ENCODE measurements at places on chromosomes 2 and 18.

- no peak for DNase-seq
These were observed 48.9 kb downstream of the LAMA3 start for GRCh38 chr18:23738151-23738550.

DNA sequence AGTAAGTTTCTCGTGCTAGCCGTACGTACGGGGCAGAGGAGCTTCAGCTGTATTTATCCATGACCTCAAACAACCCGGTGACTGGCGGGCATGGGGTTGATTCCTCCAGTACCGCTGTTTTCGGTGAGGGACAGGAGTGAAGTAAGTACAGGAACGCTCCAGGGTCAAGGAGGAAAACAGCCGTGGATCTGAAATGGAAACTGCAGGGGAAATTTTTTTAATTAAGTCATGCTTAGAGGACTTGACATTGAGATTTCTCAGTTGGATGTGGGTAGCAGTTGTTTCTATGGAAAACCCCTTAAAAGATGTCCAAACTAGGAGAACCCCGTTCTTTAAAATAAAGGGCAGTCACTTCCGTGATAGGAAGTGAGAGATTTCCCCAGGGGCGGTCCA lies 1.2 kb downstream of the RAB12 start:
- DNase-seq = no peak

- DNase-seq = no peak
These were observed 73.6 kb downstream of the SPRED2 start for GRCh38 chr2:65358678-65359400.

DNA sequence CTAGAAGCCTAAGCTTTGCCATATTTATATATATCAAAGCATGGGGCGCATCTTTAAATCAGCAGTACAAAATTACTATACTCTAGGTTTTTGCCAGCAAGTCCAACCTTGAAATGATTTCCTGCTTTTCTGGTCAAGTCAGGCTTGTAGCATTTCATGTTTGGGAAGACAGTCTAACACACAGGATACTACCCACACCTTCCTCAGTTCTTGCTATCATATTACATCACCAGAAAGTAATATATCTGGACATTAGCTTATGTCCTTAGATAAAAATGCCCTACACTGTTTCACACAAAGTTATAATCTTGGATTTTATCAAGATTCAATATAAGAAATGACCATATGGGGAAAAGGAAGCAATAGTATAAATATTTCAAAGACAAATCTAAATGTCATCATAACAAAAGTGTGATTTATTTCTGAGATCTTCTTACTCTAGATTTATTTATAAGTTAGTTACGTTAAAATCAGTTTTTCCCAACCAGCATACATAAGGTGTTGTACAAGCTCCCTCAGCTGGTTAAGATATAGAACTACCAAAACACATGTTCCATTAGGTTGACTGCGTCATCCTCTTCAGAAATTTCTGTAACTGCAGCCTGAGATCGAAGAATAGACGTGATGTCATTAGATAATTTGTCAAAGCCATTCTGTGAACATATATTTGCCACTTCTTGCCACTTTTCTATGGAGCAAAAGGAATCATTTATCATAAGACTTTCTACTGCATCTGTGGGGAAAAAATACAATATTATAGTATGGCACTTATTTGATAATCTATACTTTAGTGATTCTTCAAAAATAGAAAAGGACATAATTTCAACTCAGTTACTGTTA lies 56.6 kb downstream of the CLHC1 start:
- DNase-seq = no peak

GRCh38 chr18:5973099-5973498 lies 77.8 kb upstream of the TMEM200C start:
- no peak for DNase-seq

- no peak for DNase-seq
These were observed 118.7 kb downstream of the KLHL29 start for GRCh38 chr2:23503682-23504081.

- DNase-seq = no peak
These were observed 21.7 kb downstream of the CLASP1 start for GRCh38 chr2:121627525-121628050.

DNA sequence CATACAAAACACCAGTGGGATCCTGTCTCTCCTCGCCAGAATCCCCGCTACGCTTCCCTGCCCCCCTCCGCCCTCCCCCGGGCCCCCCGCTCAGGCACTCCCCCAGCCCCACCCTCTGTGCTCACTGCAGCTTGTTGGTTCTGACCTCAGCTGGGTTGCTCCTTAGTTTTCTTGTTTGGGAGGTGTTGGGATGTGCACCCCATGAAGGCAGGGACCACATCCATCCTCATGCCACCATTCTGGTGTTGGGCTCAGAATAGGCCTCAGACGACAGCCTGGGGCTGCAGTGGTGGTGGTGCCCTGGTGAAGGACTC lies 4.6 kb downstream of the SNED1 start:
- no peak for DNase-seq

- DNase-seq = no peak
These were observed 277.0 kb upstream of the SESTD1 start for GRCh38 chr2:179541586-179541985.

GRCh38 chr2:43478412-43479086 lies 117.3 kb downstream of the THADA start:
- DNase-seq = no peak

DNA sequence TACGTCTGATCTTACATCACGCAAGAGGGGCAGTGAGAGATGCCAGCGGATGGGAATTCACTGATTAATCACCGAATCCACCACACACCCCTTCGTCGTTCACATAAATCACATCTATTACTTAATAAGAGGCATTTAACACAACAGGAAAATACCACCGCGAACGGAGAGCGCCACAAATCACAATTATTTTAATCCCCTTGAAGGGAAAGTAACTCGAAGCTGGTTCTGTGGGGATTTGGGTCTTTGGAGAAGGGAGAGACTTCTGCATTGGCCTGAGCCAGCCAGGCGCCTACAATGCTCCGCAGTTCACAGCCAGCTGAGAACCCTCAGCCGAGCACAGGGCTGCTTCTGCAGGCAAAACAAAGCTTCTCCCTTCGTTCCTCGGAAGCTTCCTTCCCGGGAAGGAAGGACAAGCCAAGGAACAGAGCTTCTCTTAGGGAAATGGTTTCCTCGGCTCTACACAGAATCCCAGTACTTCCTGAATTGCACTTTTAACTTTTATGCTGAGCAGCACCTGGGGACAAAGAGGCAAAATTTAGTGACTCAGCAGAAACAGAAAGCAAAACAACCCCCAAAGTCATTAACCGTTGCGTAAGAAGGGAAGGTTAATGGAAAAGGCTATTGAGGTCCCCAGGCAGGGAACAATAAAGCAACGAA lies at the start of gene LRP1B:
Gene LRP1B (minus strand): TSS at position 7 of the 660 bp plus-strand sequence. CDS start 287 bp downstream, outside the sequence.
- DNase-seq = no peak

DNA sequence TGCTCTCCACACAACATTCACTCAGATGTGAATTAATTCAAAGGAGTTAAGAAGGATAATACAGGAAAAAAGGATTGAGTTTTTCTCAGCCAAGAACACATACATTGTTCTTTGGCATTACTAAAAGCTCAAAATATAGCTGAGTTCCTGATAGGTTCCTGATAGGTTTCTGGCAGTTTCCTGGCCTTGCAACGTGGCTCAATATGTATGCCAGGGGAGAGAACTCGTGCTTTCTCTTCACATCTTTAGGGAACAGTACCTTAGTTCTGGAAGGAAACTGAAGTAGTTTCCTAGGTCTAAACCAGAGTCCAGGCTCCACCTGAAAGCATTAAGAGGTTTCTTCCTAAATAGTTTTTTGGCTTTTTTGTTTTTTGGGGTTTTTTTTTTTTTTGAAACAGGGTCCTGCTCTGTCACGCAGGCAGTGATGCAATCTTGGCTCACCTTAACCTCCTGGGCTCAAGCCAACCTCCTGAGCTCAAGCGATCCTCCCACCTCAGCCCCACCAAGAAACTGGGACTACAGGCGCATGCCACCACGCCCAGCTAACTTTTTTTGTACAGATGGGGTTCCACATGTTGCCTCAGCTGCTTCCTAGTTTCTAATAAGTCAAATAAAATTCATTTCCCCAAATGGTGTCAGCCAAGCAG lies 42.8 kb downstream of the ESCO1 start:
- no peak for DNase-seq

DNA sequence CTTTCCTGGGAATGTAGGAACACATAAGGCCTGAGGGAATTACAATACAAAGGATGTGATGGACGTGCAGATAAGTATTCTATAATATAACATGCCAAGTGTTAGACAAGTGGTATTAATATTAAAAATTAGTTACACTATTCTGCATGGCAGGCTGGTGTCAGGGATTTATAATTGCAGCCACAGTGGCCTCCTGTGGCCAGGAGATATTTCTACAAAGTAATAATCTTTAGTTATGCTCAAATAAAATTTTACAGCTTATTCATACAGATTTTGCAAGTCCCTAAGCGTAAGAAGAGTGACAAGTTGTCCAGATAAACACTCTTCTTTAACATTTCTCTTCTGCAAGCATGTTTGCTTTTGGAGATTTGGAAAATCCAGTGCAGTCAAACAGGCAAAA lies 90.4 kb upstream of the CBLN2 start:
- no peak for DNase-seq

DNA sequence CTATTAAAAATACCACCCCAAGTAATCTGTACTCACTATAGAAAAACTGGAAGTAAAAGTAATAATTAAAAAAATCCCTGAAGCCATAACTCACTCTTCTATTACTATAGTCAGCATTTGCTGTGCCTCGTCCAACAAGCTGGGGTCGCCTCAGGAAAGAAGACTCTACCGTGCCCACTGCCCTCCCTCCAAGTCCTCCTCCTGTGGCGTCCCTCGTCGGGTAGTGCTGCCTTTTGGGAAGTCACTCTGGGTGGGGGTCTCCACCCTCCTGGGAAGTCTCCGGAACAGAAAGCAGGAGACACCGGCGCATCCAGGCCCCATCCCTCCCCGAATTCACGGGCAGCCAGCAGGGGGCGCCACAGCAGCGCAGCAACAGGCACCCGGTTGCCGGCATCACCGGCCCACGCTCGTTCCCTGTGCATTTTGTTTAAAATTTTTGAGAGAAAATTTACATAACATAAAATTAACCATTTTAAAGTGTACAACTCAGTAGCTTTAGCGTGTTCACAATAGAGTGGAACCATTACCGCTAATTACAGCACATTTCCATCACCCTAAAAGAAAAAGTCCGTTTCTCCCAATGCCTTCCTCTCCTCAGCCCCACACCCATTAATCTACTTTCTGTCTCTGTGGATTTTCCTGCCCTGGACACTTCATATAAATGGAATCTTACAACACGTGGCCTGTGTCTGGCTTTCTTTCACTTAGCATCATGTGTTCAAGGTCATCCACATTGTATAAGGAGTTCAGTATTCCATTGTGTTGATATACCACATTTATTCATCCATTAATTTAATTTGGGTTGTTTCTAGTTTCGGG lies 62.2 kb downstream of the ADNP2 start:
- peak; percentile 24 for DNase-seq

- DNase-seq = no peak
These were observed 65.7 kb downstream of the RRM2 start for GRCh38 chr2:10188211-10188610.

DNA sequence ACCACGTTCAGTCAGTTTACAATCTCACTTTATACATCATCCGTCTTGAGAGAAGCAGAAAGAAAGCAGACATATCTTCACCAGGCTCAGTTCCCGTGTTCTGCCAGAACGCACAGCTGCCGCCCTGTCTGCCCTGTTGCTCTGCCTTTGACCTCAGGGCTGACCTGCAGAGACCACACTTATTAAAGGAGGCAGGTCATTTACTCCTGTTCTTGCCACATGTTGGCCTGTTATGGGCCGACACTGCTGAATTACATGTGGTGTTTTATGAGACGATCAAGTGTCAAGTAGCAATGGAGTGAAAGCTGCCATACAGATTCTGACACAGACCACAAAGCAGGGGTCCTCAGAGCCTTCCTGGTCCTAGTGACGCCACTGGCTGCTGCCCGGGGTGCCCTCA lies 232.2 kb downstream of the TTC32 start:
- no peak for DNase-seq

GRCh38 chr2:161814008-161814660 lies 189.9 kb downstream of the SLC4A10 start:
- DNase-seq = no peak

GRCh38 chr2:109427661-109428091 lies 186.1 kb downstream of the SEPTIN10 start:
- no peak for DNase-seq

GRCh38 chr2:18800240-18800971 lies 211.0 kb upstream of the NT5C1B start:
- DNase-seq = no peak

DNA sequence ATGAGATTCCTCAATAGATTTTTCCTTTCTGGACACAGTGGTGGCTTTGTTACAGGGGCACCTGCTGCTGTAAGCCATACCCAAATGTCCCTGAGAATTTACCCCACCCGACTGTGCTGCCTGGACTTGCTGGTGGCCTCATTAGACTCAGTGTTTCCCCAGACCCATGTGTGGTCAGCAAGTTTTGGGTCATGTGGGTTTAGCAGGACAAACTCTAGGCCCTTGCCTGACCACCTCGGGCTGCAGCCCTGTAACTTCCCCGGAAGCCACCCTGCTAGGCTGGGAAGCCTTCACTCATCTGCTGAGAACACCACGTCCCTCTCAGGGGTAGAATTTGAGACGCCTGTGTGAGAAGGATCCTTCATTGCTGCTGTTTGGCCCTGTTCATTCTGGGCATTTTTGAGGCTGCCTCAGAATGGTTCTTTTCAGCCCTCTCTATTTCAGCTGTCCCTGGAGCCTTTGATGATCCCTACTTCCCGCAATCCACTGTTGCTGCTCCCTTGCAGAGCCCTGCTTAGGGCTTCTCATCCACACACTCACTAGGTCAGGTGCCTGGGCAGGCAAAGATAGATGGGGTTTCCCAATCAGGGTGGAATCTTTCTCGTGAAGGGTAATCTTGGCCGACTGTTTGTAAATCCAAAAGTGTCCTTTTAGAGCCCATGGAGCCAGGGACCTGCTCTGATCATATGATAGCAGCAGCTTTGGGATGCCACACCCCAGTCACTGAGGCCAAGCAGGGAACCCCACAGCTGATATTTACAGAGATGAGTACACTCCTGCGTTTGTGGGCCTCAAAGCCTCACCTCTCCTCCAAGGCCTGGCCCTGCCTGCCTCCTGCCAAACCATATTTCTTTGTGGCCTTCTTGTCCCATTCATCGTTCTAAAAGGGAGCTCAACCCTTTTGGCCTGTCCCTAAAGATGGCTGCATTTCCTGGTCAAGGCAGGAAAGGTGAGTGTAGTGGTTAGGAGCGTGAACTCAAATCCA lies 6.7 kb downstream of the EHD3 start:
- no peak for DNase-seq

GRCh38 chr2:122101319-122101718 lies 345.9 kb downstream of the TSN start:
- no peak for DNase-seq

DNA sequence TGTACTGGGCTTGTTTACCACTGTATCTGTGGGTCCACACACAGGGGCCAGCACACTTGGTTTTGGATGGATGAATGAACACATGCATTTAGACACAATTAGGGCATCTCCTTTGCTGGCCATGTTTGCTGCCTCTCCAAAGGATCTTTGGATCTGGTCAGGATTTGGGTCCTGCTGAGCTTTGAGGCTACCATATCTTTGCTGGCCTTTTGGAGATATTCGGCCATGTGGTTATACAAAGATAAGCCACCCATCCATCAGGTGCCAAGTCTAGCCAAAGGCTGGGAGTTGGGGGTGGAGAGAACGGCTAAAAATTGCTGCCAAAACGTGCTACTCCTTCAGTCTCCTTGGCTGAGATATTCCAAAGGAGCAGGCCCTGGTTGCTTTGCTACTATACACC lies 18.2 kb upstream of the FZD7 start:
- no peak for DNase-seq

- DNase-seq = no peak
These were observed 3.4 kb downstream of the ZNF521 start for GRCh38 chr18:25348386-25349130.

GRCh38 chr18:77522051-77522675 lies 272.5 kb downstream of the GALR1 start:
- DNase-seq = no peak
